ENCODE measurements at places on chromosomes 6 and 20. TPM values are rescaled to one million over a fixed set of nuclear protein-coding genes. Genes with fewer than 3 reads are reported as not detected.

DNA sequence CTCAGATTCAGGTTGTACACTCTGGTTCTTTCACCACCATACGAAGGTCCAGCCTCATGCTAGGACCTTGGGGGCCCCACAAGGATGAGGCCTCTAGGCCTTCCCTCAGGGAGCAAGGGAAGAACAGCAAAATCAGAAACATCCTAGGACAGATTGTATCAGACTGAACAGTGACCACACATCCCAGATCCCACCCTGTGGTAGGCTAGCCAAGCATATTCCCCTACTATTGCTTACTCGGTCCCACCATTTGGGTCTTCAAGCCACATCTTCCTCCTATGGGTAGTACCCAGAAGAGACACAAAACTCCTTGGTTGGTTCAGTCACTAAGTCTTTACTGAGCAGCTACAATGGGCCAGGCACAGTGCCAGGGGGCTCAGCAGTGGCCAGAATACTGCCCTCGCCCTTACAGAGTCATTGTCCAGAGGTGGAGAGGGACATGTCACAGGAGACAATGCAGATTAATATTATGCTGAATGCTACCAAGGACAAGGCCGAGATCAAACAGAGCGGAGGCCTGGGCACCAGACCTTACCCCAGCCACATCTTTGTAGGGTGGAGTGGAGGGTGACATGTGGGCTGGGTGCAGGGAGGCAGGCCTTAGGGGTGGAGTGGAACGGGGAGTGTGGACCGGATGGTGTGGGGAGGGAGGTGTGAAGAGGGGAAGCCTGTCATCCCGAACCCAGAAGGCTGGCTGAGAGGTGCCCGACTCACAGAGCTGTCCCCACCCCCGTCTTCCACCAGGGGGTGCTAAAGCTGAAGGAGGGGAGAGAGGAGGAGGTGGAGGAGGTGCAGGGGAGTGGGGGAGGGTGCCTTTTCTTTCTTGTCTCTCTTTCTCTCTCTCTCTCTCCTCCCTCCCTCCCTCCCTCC, 6.8 kb upstream of the MAPK13 start:
- peak overlapping the region; percentile 41 for H3K4me3 ChIP-seq
- H3K4me1 ChIP-seq: peaks cover 3% of the 10 kb centered on the region
- peak; percentile 48 for DNase-seq
- no peak overlapping the region for H3K27ac ChIP-seq

The REM1 gene
- total RNA-seq: 4.3 TPM

DNA sequence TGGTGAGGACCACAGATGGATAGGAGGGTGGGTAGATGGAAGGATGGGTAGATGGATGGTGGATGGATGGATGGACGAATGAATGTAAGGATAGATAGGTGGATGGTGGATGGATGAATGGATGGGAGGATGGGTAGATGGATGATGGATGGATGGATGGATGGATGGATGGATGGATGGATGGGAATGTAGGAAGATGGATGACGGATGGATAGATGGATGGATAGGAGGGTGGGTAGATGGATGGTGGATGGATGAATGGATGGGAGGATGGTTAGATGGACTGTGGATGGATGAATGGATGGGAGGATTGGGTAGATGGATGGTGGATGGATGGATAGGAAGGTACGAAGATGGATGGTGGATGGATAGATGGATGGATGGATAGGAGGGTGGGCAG, 51.1 kb downstream of the BPIFB1 start:
- no peaks in the 10 kb centered on the region for H3K36me3 ChIP-seq
- no peak for DNase-seq
- no peak overlapping the region for H3K4me3 ChIP-seq
- H3K4me1 ChIP-seq: no peaks in the 10 kb centered on the region

DNA sequence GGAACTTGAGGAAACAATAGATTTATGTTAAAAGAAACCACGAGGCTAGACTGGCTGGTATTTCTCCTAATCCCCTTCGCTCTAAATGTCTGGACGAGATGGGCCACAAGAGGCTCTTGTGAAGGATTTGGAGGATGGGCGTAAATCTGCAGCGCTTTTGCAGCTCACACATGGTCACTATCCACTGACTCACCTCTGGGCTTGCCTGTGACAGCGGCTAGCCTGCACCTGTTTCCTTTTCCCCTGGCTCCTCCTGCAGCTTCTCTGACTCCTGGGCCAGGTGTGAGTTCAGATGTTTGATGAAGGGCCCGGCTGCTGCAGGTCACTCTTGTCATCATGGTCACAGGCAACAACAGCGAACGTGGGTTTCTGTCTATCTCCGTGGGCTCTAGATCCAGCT, 629.4 kb downstream of the CBLN4 start:
- no peak for DNase-seq
- H3K36me3 ChIP-seq: no peaks in the 10 kb centered on the region
- no peak overlapping the region for H3K27ac ChIP-seq
- no peaks in the 10 kb centered on the region for H3K4me1 ChIP-seq
- no peaks in the 10 kb centered on the region for H3K27me3 ChIP-seq

DNA sequence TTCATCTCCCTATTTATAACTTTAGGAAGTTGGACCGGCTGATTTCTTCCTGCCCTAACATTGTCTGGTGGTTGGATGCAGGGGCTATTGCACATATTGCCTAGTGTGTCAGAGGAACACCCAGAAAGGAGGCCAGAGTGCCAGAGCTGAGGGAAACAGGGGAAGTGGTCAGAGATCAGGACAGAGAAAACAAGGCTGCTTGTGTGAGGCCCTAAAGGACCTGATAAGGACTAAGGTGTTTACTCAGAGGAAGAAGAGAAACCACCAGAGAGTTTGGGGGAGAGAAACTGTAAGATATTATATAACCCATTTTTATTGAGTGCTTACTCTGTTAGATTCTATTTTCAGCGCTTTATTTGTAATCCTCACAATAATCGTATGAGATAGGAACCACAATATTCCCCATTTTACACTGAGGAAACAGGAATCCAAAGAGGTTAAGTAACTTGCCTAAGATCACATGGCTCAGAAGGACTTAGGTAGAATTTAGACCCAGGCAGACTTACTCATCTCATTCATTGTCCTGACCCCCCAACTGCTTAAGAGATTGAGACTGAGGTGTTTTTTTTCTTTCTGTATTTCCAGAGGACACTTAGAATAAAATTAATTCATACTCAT, 54.0 kb upstream of the REV3L start:
- no peaks in the 10 kb centered on the region for H3K27me3 ChIP-seq
- H3K27ac ChIP-seq: no peak overlapping the region
- no peak for DNase-seq
- peaks cover 11% of the 10 kb centered on the region for H3K4me1 ChIP-seq
- H3K36me3 ChIP-seq: no peaks in the 10 kb centered on the region

- H3K4me3 ChIP-seq: no peak overlapping the region
- H3K4me1 ChIP-seq: no peaks in the 10 kb centered on the region
Observed at GRCh38 chr6:26604026-26604425, 7.3 kb downstream of the ABT1 start.

DNA sequence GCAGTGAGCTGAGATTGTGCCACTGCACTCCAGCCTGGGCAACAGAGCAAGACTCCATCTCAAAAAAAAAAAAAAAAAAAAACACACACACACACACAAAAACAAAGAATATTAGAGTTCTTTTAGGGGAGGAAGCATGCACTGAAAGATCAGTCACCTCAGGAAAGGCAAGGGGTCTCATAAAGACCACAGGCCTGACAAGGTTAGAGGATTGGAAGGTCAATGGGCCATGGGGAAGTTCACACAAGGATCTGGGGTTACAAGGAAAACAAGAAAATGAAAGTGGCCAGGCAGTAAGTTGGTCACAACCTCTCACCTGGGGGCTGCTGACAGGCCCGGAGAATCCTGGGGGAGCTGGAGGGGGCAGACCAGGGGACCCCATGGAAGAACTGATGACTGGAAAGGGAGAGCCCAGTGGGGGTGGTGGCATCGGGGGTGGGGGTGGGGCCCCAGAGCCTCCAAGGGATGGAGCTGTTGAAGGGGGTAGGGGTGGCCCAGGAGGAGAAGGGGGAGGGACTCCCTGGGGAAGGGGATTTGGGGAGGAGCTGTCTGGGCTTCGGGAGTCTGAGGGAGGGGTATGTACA, 1.5 kb downstream of the RXRB start:
- H3K4me1 ChIP-seq: peaks cover 44% of the 10 kb centered on the region
- H3K36me3 ChIP-seq: peaks cover 42% of the 10 kb centered on the region
- H3K27ac ChIP-seq: peak overlapping the region; percentile 99
- no peaks in the 10 kb centered on the region for H3K27me3 ChIP-seq
- H3K4me3 ChIP-seq: peak overlapping the region; percentile 99
- DNase-seq: no peak

DNA sequence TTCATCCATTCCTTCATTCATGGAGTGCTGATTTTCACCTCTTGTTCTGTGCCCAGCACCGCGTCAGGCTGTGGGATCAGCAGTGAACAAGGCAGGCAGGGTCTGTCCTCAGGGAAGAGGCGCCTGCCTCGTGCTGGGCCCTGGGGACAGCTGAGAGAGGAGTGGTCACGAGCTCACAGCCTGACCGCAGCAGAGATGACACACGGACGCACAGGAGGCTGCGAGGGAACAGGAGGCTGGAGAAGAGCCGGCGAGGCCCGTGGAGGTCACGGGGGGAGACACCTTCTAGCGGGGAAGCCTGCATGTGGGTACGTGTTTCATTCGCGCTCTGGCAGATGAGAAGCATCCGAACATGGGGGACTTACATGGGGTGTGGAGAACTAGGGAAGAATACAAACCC, 27.5 kb downstream of the PXDC1 start:
- H3K4me3 ChIP-seq: no peak overlapping the region
- peaks cover 64% of the 10 kb centered on the region for H3K36me3 ChIP-seq
- H3K27me3 ChIP-seq: no peaks in the 10 kb centered on the region
- DNase-seq: no peak

The FAM83C gene
- total RNA-seq: not detected

DNA sequence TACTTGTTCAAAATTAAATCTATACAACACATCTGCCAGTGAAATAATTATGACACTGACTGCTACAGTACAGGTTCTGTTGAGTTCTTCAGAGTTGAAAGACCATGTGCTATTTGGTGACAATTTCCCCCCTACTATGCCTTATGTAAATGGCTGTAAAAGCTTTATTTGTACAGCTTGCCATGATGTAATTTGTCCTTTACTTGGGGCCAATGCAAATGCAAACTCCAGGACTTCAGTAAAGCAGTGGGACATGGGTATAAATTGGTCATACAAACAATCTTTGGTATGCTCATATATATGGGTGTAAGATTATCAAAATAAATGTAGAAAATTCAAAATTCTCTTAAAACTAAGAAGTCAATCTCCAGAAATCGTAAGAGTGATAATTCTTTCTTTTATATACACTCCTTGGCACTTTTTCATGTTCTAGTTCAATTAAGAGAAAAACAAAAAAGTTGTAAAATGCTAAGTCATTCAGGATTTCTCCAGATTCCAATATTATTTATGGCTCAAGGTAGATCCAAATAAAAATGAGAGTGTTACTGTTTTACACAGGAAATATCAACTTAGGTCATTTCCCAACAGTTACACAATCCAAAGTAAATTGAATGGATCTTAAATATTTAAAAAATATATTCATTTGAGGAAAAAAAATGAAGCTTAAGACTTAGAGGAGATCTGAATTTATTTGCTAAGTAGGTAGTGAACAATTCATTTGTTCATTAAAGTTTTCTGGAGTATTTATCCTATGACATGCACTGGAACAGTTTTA, 1310.5 kb upstream of the CITED2 start:
- no peaks in the 10 kb centered on the region for H3K36me3 ChIP-seq
- H3K27ac ChIP-seq: no peak overlapping the region
- DNase-seq: no peak
- H3K4me3 ChIP-seq: no peak overlapping the region

The TAF11 gene
- total RNA-seq: 15.8 TPM

DNA sequence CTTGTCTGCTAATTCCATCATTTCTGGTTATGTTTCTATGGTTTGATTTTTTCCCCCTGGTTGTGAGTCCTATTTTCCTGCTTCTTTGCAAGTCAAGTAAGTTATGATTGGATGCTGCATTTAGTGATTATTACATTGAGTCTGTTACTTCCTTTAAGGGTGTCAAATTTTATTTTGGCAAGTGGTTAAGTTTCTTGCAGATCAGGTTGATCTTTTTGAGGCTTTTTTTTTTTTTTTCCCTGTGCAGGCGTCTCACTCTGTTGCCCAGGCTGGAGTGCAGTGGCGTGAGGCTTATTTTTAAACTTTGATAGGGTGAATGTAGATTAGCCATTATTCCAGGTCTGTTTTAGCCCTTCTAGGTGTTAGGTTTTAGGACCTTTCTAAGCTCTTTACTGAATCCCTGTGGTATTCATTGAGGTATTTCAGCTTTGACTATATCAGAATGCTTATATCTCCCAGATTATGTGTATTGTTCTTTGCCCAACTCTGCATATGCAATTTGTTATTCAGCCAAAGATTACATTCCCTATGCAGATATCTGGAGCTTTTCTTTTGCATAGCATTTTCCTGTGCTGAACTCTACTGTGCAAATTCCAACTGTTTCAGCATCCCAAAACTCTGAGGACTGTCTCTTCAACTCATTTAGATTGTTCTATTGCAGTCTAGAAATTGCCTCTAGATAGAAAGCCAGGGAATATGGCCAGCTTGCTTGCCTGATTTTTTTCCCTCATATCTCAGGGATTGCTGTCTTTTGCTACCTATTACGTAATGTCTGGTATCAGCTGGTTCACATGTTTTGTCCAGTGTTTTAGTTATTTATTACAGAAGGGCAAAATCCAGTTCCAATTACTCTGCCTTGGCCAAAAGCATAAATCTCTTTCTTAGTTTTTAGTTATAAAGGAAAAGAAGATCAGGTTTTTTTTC, 113.3 kb downstream of the AFG1L start:
- no peaks in the 10 kb centered on the region for H3K4me1 ChIP-seq
- H3K4me3 ChIP-seq: no peak overlapping the region
- DNase-seq: no peak
- H3K36me3 ChIP-seq: no peaks in the 10 kb centered on the region
- no peaks in the 10 kb centered on the region for H3K27me3 ChIP-seq

The EYA2 gene
- 3.8 TPM for total RNA-seq

DNA sequence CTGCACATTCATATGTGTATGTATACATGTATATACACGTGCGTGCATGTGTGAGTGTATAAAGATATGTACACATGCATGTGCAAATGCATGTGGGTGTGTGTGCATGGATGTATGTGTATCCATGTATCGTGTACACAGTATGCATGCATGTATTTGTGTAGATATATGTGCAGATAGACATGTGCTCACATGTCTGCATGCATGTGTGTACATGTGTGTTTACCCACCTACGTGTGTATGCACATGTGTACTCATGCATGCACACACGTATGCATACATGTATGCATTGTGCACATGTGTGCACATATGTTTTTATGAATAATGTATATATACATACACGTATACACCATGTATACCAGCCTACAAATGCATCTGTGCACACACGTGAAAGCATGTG, 80.3 kb upstream of the ZNF322 start:
- H3K4me3 ChIP-seq: no peak overlapping the region
- DNase-seq: no peak
- H3K27me3 ChIP-seq: no peaks in the 10 kb centered on the region
- no peaks in the 10 kb centered on the region for H3K36me3 ChIP-seq
- no peaks in the 10 kb centered on the region for H3K4me1 ChIP-seq

DNA sequence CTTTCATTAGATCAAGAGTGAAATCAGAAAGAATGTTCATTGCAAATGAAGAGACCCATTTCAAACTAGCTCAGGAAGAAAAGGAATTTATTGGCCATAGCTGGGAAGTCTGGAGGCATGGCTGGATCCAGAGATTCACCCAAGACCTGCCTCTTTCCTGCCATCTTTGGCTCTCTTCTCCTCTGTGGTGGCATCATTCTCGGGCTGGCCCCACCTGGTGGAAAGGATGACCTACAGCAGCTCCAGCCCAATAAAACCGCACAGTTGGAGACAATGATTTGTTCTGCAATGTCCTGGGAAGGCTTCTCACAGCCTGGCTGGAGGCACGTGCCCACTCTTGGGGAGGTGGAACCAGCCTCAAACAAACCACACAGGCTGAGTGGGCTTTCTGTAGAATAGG, 18.1 kb upstream of the FERMT1 start:
- H3K4me3 ChIP-seq: no peak overlapping the region
- H3K36me3 ChIP-seq: no peaks in the 10 kb centered on the region
- H3K27me3 ChIP-seq: no peaks in the 10 kb centered on the region
- no peaks in the 10 kb centered on the region for H3K4me1 ChIP-seq
- H3K27ac ChIP-seq: no peak overlapping the region
- DNase-seq: no peak
